Peyer's patch (tissue), 4 donors: ENCODE measurements at places on chromosomes 3 and 15. TPM values are rescaled to one million over a fixed set of nuclear protein-coding genes. Genes with fewer than 3 reads are reported as not detected.

Gene CYP1A1
- total RNA-seq, result not detected

Gene SKIC8
- 46.2 TPM for total RNA-seq

Gene TTC21A
- total RNA-seq, result 41.3 TPM

Gene RBP2
- total RNA-seq, result 1,988 TPM

Gene LDHAL6B
- total RNA-seq, result not detected

- no peak for DNase-seq
These were observed 53.1 kb downstream of the SLC4A7 start for GRCh38 chr3:27431116-27431515.

DNA sequence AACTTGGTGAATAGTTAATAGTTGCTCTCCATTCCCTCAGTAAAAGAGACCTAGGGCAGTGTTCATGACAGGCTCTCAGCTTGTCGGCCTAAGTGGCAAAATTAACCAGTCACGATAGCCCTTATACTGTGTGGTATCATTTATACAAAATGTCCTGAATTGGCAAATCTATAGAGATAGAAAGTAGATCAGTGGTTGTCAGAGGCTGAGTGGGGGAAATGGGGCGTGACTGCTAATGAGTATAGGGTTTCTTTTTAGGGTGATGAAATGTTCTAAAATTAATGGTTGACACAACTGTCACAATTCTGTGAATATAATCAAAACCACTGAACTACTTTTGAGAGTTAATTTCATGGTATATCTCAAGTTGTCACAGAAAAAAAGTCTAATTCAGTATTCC lies 20.9 kb downstream of the ARIH1 start:
- no peak for DNase-seq

DNA sequence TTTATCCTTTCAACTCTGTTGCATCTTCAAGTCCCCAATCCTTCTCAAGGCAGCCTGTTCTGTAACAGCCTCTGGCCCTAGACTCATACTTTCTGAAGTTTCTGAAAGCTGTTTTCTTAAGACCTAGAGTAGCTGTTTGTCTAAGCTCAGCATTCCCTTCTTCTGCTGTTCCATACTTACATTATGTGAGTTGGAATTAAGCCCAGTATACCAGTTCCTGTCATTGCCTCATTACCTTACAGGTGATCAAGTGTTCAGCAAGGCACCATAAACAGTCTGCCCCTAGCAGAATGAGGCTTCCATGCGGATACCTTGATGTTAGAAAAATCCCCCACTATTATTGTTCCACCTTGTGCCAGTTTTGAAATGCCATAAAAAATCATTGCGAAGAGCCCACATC lies 180.6 kb downstream of the PLCL2 start:
- no peak for DNase-seq

GRCh38 chr3:60933824-60934223 lies 317.4 kb downstream of the FHIT start:
- no peak for DNase-seq

DNA sequence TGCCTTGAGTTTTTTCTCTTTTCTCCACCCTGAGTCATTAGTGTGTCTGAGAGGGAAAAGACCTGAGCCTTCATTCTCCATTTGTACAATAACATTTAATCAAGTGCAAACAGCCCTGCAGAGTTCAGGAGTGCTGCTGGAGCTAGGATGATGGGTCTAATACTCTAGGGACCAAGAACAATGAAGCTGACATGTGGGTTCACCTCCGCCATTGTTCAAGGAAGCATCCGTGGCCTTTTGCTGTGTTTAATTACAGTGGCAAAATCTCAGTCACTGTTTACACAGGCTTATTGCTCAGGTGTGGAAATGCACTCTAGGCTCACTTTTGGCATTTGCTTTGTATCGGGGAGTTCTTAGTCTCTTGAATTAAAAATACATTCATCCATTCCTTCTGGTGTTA lies 259.6 kb downstream of the LRTM1 start:
- no peak for DNase-seq
